SJCRH30 (cell line): ENCODE measurements at places on chromosomes 1 and 21. TPM values are rescaled to one million over a fixed set of nuclear protein-coding genes. Genes with fewer than 3 reads are reported as not detected.

Gene CFHR3
- 0.77 and 0.99 TPM in 2 replicates for total RNA-seq

Gene FMO4
- total RNA-seq: 0.87 and 1.4 TPM in 2 replicates

Gene SH2D1B
- 0.08 TPM in 1 of 2 replicates, not detected in the other for total RNA-seq

Gene PROK1
- not detected in 2 replicates for total RNA-seq

Gene FAM163A
- not detected in 2 replicates for total RNA-seq

Gene NTMT2
- total RNA-seq: not detected in 2 replicates

Gene LCE6A
- not detected in 2 replicates for total RNA-seq

Gene CDA
- not detected in 2 replicates for total RNA-seq

Gene SLAMF8
- 0.05 TPM in 1 of 2 replicates, not detected in the other for total RNA-seq

Gene CFHR2
- not detected in 2 replicates for total RNA-seq

Gene IRF6
- not detected in 2 replicates for total RNA-seq

Gene NUP210L
- total RNA-seq: 0.04 TPM in 1 of 2 replicates, not detected in the other

Gene KRTAP12-2
- not detected in 2 replicates for total RNA-seq

Gene SPATA21
- 0.05 TPM in 1 of 2 replicates, not detected in the other for total RNA-seq

Gene OR2T11
- not detected in 2 replicates for total RNA-seq

Gene EPHX1
- 6.3 and 7.2 TPM in 2 replicates for total RNA-seq

Gene FYB2
- total RNA-seq: not detected in 2 replicates

Gene RAP1GAP
- total RNA-seq: 5.2 and 8.4 TPM in 2 replicates

Gene OXCT2
- 3.8 and 4.3 TPM in 2 replicates for total RNA-seq

Gene RCAN1
- total RNA-seq: 23.6 and 28.3 TPM in 2 replicates

Gene DENND2D
- total RNA-seq: not detected in 2 replicates

Gene GNB1
- 167 and 184 TPM in 2 replicates for total RNA-seq

Gene GSTM5
- 0.02 TPM in 1 of 2 replicates, not detected in the other for total RNA-seq

Gene TSPEAR
- not detected in 2 replicates for total RNA-seq

Gene TRIM17
- not detected in 2 replicates for total RNA-seq

Gene CASQ1
- total RNA-seq: 0.15 and 0.49 TPM in 2 replicates

Gene DHDDS
- total RNA-seq: 36.6 and 43.7 TPM in 2 replicates

Gene ZNF648
- not detected in 2 replicates for total RNA-seq

Gene CFAP141
- total RNA-seq: not detected in 2 replicates

Gene KCNJ9
- total RNA-seq: not detected in 2 replicates

Gene ARHGEF11
- 19.0 and 19.7 TPM in 2 replicates for total RNA-seq

Gene HUNK
- total RNA-seq: 37.3 and 38.9 TPM in 2 replicates

Gene PGBD2
- 4.9 and 5.6 TPM in 2 replicates for total RNA-seq

Gene PIGC
- 26.1 and 26.6 TPM in 2 replicates for total RNA-seq

Gene ANGPTL3
- not detected in 2 replicates for total RNA-seq

Gene GATAD2B
- total RNA-seq: 10.1 and 10.8 TPM in 2 replicates

Gene PADI3
- 6.1 and 6.8 TPM in 2 replicates for total RNA-seq

Gene WNT3A
- total RNA-seq: not detected in 2 replicates

Gene CCDC17
- total RNA-seq: 0.46 and 1.3 TPM in 2 replicates

Gene HES5
- total RNA-seq: not detected in 2 replicates

Gene BMP8A
- 0.22 and 0.63 TPM in 2 replicates for total RNA-seq

Gene BARHL2
- not detected in 2 replicates for total RNA-seq

Gene OLFM3
- 2.8 and 3.3 TPM in 2 replicates for total RNA-seq
